ENCODE measurements at places on chromosomes 5 and 9. TPM values are rescaled to one million over a fixed set of nuclear protein-coding genes. Genes with fewer than 3 reads are reported as not detected.

GRCh38 chr5:1036504-1037122 is 28.0 kb downstream of the NKD2 start:
- DNase-seq, result no peak

DNA sequence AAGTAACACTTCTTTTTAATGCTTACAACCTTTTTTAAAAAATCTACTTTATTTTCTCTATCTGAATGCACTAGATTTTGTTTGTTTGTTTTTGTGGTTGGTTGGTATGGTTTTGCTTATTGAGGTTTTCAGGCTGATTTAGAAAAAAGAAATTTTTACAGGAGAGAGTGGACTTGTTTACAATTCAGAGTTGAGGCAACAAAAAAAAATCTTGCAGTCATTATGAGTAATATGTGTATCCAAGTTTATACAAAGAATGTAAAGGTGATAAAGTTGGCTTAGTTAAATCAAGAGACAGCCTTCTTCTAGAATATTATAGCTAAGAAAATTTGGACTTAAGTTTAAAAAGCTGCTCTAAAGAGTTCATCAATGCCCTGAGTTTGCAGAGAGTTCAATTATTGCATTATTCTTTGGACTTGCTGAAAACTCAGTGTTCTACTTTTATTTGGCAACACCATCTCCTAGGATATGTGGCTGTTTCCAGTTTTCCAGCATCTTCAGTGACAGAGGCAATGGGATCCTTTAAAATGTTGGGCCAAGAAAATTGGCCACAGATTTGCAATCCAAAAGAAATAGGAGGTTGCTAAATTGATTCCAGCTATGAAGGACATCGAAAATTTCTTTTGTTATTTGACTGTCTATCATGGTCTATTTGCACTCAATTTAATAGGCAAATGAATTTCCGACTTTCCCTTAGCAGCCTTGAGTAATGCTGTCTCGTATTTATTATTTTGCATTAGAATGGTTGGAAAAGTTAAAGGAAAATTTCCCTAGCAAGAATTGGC is 10.7 kb downstream of the STK32A start:
- no peak for DNase-seq

DNA sequence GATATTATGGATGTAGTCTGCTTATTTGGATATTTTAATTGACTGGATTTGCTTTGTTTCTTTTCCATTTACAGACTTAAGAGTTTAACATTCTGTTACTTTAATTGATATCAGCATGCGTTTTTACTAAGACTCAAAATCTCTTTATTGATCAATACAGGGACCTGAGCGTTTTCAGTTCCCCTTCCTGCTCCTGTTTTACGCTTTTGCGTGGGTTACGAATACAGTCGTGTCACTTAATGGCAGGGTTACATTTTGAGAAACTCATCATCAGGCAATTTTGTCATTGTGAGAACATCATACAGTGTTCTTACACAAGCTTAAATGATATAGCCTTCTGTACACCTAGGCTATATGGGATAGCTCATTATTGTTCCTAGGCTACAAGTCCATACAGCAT is 65.2 kb downstream of the PBX3 start:
- no peak for DNase-seq

DNA sequence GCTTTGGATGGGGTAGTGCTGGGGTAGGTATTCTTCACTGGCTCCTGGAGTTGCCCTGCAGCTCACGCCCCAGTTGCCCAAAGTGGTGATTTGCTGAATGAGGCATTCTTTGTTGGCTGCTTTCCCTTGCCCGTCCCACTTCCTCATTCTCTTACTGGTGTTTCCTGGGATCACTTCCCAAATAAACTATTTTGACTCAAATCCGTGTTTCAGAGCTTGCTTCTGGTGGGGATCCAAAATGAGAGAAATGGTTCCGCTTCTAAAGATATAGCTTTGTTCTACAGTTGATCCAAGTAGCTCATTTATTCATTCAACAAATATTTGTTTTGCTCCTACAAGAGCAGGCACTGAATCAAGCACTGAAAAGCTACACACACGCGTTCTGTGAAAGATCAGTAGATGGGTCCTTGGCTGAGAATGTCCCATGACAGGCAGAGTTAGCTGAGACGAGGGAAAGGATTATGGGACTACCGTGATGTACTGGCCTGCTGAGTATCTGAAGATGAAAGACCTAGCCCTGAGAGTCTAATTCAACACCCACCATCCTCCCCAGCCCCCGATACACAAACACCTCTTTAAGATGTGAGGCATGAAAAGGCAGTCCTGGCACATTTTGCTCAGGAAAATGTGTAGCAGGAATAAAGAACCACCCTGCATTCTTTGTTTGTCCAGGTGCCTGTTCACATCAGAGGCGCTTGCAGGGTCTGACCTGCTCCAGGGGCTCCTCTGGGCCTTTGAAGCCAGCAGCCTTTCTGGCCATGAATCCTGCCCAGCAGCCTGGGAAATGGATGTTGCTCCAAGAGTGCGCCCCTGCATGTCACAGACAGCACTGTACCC is 143.1 kb upstream of the RANBP3L start:
- DNase-seq, result no peak

GRCh38 chr5:126462239-126463014 is 39.2 kb downstream of the GRAMD2B start:
- no peak for DNase-seq

SIGMAR1 gene
- polyA plus RNA-seq, result 49.5 TPM
